ENCODE measurements at places on chromosomes 6 and 20.

DNA sequence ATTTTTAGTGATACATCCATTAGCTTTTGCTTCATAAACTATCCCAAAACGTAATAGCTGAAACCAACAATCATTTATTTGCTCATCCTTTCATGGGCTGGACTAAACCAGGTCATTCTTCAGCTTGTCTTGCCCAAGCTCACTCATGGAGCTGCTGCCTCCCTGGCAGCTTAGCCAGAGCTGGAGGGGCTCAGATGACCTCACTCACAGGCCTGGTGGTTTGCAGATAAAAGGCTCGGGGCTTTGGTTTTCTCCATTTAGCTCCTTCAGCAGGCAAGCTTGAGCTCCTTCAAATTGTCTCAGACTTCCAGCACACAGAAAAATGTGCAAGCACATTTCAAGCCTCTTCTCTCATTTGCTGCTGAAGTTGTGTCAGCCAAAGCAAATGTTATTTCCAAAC, 139.1 kb downstream of the BTBD3 start:
- H3K36me3 ChIP-seq = no peaks in the 10 kb centered on the region
- no peak for DNase-seq
- no peak overlapping the region for H3K27ac ChIP-seq
- no peak overlapping the region for H3K4me3 ChIP-seq

- DNase-seq = no peak
- no peak overlapping the region for H3K4me3 ChIP-seq
- H3K4me1 ChIP-seq = no peaks in the 10 kb centered on the region
Observed at GRCh38 chr6:161257793-161258457, 15.9 kb downstream of the AGPAT4 start.

GRCh38 chr6:107977283-107977682, 19.3 kb upstream of the SEC63 start:
- no peak for DNase-seq
- H3K4me1 ChIP-seq = no peaks in the 10 kb centered on the region
- no peak overlapping the region for H3K4me3 ChIP-seq
- H3K36me3 ChIP-seq = no peaks in the 10 kb centered on the region

- DNase-seq = no peak
- H3K4me1 ChIP-seq = peaks cover 5% of the 10 kb centered on the region
- no peaks in the 10 kb centered on the region for H3K27me3 ChIP-seq
- no peak overlapping the region for H3K4me3 ChIP-seq
Observed at GRCh38 chr20:16069389-16070010, 503.7 kb downstream of the KIF16B start.

DNA sequence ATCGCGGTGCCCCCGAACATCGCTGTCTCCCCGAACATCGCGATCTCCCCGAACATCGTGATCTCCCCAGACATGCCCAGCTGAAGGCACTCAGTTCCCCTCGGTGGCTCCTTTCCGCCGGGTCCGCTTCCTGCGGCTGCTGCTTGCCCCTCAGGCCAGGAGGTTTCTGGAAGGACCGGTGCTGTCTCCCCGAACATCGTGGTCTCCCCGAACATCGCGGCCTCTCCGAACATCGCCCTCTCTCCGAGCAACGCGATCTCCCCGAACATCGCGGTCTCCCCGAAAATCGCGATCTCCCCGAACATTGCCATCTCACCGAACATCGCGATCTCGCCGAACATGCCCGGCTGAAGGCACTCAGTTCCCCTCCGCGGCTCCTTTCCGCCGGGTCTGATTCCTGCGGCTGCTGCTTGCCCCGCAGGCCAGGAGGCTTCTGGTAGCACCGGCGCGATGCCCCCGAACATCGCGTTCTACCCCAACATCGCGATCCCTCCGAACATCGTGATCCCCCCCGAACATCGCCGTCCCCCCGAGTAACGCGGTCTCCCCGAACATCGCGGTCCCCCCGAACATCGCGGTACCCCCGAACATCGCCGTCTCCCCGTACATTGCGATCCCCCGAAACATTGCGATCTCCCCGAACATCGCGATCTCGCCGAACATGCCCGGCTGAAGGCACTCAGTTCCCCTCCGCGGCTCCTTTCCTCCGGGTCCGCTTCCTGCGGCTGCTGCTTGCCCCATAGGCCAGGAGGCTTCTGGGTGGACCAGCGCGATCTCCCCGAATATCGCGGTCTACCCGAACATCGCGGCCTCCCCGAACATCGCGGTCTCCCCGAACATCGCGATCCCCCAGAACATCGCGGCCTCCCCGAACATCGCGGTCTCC, 808 bp downstream of the ULBP1 start:
- DNase-seq = no peak
- no peaks in the 10 kb centered on the region for H3K36me3 ChIP-seq
- H3K4me1 ChIP-seq = peaks cover 11% of the 10 kb centered on the region
- no peak overlapping the region for H3K27ac ChIP-seq
- H3K27me3 ChIP-seq = no peaks in the 10 kb centered on the region
- H3K4me3 ChIP-seq = peak overlapping the region; percentile 29

- no peak overlapping the region for H3K27ac ChIP-seq
- H3K4me1 ChIP-seq = peaks cover 1% of the 10 kb centered on the region
- no peaks in the 10 kb centered on the region for H3K27me3 ChIP-seq
Observed at GRCh38 chr6:38282911-38283310, 356.8 kb downstream of the BTBD9 start.

DNA sequence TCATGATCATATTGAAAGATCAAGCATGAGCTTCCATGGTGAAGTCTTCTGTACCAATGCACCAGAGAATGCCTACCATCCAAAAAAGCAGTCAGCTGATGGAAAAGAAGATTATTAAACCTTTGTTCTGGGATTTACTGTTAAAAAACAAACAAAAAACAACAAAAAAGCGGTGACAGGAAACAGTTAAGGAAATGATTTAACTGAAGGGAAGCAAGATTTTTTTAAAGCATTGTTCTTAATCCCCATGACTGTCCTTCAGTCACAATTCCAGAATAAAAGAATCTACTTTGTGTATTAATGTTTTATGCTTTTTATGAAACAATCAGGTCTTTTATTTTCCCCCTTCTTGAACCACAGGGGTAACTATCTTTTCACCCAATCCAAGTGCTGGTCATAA, 23.9 kb downstream of the FAM162B start:
- H3K36me3 ChIP-seq = no peaks in the 10 kb centered on the region
- H3K27ac ChIP-seq = no peak overlapping the region
- no peaks in the 10 kb centered on the region for H3K27me3 ChIP-seq
- no peaks in the 10 kb centered on the region for H3K4me1 ChIP-seq

DNA sequence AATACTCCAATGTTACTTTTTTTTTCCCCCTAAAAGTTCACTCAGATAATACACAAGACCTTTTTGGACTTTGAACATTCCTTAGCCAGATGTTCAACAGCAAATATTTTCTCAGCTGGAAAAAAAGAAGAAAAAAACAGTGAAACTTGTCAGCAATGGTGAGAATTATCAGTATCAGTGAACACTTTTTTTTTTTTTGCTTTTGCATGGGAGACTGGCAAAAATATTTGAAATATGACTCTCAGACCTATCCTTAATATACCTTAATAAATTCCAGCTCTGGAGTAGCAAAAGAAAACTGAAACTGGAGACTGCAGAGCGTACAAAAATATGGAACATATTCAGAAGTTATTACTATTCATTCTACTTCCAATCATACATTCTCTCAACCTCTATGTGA, 92.3 kb downstream of the RFPL4B start:
- no peaks in the 10 kb centered on the region for H3K27me3 ChIP-seq
- H3K4me3 ChIP-seq = no peak overlapping the region
- DNase-seq = no peak
- H3K36me3 ChIP-seq = no peaks in the 10 kb centered on the region
- no peak overlapping the region for H3K27ac ChIP-seq

- no peak overlapping the region for H3K4me3 ChIP-seq
- no peaks in the 10 kb centered on the region for H3K36me3 ChIP-seq
- no peaks in the 10 kb centered on the region for H3K4me1 ChIP-seq
Observed at GRCh38 chr6:62324834-62325233, 38.8 kb upstream of the KHDRBS2 start.

DNA sequence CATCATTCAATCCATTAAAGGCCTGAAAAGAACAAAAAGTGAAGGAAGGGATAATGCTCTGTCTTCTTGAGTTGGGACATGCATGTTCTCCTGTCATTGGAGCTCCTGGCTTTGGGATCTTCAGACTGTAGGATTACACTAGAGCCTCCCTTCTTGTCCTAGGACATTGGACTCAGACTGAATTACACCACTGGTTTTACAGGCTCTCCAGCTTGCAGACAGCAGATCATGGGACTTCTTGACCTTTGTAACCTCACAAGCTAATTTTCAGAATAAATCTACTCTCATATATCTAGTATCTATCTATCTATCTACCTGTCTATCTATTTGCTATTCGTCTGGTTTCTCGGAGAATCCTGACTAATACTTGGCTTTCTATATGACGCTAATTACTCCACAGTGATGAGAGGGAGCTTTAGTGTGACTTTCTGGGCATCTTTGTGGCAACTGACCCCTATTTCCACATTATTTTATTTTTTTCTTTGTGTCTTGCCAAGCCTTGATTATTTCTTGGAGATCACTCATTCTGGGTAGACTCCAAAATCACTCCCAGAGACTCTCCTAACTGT, 151.9 kb upstream of the ZNF184 start:
- no peaks in the 10 kb centered on the region for H3K27me3 ChIP-seq
- H3K36me3 ChIP-seq = no peaks in the 10 kb centered on the region
- no peaks in the 10 kb centered on the region for H3K4me1 ChIP-seq
- H3K4me3 ChIP-seq = no peak overlapping the region

GRCh38 chr6:29451471-29452193, 5.2 kb downstream of the OR11A1 start:
- H3K4me3 ChIP-seq = no peak overlapping the region
- no peak for DNase-seq
- no peaks in the 10 kb centered on the region for H3K4me1 ChIP-seq
- H3K27me3 ChIP-seq = no peaks in the 10 kb centered on the region
- no peaks in the 10 kb centered on the region for H3K36me3 ChIP-seq

DNA sequence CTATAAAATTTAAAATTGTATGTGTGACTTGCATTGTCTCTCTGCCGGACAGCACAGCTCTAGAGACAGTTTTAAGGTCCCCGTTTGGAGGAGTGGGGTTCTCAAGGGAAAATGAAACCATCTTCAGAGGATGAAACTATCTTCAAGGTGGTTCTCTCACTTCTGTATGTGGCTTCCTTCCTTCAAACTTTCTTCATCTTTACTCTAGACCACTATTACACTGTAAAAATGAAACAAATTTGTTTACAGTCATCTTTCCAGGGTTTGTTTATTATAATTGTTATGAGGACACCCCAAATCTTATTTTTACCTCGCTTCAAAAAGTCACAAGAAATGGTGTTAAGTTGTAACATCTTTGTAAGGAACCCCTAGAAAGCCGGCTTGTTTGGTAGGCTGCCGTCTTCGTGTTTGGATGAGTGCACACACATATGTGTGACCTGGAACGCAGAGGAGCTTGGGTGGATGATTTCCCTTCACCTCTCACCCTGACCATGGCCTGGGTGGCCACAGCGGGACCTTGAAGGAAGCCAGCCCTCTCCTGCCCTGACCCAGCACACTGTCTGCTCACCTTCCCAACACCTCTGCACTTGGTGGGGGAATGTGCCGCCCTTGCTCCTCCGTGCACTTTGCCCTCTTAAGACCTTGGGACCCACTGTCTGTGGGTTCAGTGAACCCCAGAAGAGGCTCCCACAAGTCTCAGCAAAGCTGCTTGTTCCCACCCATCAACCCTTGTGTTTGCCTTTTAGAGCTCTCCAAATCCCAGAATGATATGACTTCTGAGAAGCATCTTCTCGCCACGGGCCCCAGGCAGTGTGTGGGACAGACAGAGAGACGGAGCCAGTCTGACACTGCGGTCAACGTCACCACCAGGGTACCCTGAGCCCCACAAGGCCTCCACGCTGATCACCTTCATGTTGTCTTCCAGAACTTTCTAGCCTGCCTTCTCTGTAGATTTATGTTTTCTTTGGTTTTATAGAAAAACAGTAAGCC, 67.8 kb downstream of the SYTL3 start:
- no peaks in the 10 kb centered on the region for H3K4me1 ChIP-seq
- H3K27me3 ChIP-seq = no peaks in the 10 kb centered on the region
- H3K36me3 ChIP-seq = no peaks in the 10 kb centered on the region
- H3K4me3 ChIP-seq = no peak overlapping the region

GRCh38 chr6:9365378-9365777, 930.0 kb upstream of the SLC35B3 start:
- no peak for DNase-seq
- no peaks in the 10 kb centered on the region for H3K27me3 ChIP-seq
- H3K4me3 ChIP-seq = no peak overlapping the region
- H3K27ac ChIP-seq = no peak overlapping the region
- no peaks in the 10 kb centered on the region for H3K4me1 ChIP-seq

DNA sequence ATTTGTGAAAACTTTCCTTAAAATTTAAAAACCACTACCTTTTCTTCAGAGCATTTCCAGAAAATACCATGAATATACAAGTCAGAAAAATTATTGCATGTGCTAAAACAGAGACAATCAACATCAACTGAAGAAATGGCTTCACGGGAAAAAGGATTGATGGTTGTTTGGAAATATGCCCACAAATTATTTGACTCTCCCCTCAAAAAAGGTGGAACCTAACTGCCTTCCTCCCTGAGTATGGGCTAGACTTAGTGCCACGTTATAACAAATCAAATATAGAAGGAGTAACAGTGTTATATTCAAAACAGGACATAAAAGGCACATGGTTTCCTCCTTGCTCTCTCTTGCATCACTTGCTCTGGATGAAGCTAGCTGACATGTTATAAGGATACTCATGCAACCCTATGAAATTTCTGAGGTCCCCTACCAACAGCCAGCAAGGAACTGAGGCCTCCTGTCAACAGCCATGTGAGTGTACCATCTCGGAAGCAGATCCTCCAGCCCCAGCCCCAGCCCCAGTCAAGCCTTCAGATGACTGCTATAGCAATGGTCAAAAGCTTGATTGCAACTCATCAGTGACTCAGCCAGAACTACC, 8.4 kb downstream of the BTBD9 start:
- H3K27me3 ChIP-seq = no peaks in the 10 kb centered on the region
- H3K4me3 ChIP-seq = no peak overlapping the region
- no peak for DNase-seq
- no peaks in the 10 kb centered on the region for H3K36me3 ChIP-seq

GRCh38 chr20:57177636-57178280, 88.7 kb downstream of the BMP7 start:
- H3K27me3 ChIP-seq = no peaks in the 10 kb centered on the region
- no peak for DNase-seq
- no peaks in the 10 kb centered on the region for H3K36me3 ChIP-seq
- H3K27ac ChIP-seq = no peak overlapping the region
- no peaks in the 10 kb centered on the region for H3K4me1 ChIP-seq

DNA sequence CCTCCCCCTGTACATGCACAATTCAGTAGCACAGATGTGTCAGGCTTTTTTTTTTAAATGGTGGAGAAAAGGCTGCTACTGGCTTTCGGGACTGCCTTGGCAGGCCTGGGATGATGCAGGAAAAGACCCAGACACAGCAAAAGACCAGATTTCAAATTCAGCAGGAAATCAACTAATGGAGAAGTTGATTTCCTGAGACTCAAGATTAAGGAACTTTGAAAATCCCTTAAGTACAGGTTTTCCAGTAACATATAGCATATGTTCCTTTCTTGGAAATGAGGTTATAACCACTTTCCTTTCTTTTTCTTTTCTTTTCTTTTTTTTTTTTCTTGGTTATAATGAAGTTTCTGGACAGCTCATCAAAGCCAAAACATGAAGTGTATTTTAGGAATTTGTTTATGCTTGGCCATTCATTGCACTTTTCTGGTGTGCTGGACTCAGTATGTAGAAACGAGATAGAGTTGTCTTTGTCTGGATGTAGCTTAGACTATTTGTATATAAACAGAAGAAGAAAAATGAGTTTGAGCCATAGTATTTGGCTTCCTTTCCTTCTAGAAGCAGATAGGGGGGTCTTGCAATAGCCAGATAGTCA, 119.4 kb downstream of the SASH1 start:
- no peaks in the 10 kb centered on the region for H3K36me3 ChIP-seq
- H3K4me3 ChIP-seq = no peak overlapping the region
- H3K4me1 ChIP-seq = peaks cover 4% of the 10 kb centered on the region
- no peaks in the 10 kb centered on the region for H3K27me3 ChIP-seq

GRCh38 chr6:5989141-5989723, 17.5 kb downstream of the NRN1 start:
- H3K4me3 ChIP-seq = no peak overlapping the region
- DNase-seq = no peak

Data from ovary (tissue), 10 donors.